Muscle of leg (tissue), 16 donors: ENCODE measurements at places on chromosomes 4 and X. TPM values are rescaled to one million over a fixed set of nuclear protein-coding genes. Genes with fewer than 3 reads are reported as not detected.

C4orf36 gene
- total RNA-seq: 0.44 TPM

TMSB15C gene
- 5.3 TPM for total RNA-seq

DNA sequence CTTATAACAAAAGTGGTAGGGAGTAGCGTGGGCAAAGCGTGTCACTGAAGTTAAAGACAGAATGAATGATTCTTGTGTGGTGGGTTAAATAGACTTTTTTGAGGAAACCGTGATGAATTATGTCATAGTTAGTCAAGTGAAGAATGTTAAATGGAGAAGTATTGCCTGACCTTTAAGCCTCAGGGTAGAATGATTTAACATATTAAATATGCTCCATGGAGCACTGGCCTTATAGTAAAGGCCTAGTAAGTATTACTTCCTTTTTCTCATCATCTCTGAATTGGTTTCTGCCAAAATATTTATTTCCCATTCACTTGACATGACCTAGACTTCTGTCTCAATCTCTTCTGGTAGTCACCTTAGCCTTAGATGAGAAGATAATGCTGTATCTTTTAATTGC is 23.7 kb downstream of the MAGEB1 start:
- DNase-seq: no peak

GRCh38 chr4:156547439-156547838 is 424.2 kb downstream of the PDGFC start:
- no peak for DNase-seq

DNA sequence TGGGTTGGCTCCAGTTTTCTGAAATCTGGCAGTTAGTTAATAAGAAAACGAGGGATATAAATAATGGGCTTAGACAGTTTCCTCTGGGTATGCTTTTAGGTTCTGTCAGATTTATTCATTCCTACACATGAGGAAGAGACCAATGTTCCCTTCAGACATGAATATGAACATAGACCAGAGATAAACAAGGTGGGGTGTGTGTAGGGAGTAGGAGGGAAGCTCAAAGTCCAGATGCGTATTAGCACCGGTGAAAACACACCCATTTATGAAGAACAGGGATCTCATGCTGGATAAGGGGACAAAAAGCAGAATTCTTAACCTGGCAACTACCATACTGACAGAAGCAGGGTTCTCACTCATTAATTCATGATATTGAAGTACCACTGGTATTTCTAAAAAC is 223.0 kb downstream of the SOWAHB start:
- DNase-seq: no peak
